ENCODE measurements at places on chromosomes 16 and 17.

DNA sequence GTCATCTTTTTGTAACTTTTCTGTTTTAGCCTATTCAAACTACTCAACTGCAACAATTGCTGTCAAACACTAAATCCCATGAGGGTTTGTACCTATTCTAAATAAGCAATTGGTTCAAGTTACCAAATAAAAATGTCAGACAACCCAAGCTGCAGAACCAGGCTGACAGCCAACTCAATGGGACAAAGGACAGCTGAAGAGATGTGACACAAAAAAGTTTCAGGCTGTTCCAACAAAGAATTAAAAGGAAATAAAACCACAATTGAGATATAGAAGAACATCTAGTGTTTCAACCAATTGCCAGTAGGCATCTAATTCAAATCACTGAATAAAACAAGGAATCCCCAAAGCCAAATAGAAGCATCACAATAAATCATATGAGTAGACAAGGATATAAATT lies 49.3 kb downstream of the GRB7 start:
- peaks cover 26% of the 10 kb centered on the region for H3K27me3 ChIP-seq
- no peak overlapping the region for H3K4me3 ChIP-seq
- DNase-seq, result no peak

- H3K36me3 ChIP-seq, result no peaks in the 10 kb centered on the region
- no peaks in the 10 kb centered on the region for H3K27me3 ChIP-seq
- no peaks in the 10 kb centered on the region for H3K4me1 ChIP-seq
- no peak overlapping the region for H3K4me3 ChIP-seq
- peak; percentile 39 for DNase-seq
Observed at GRCh38 chr16:7025616-7026190, 306.9 kb upstream of the RBFOX1 start.

- no peak overlapping the region for H3K4me3 ChIP-seq
- H3K27ac ChIP-seq, result no peak overlapping the region
- no peaks in the 10 kb centered on the region for H3K27me3 ChIP-seq
- DNase-seq, result no peak
Observed at GRCh38 chr17:55911186-55911585, 160.3 kb downstream of the PCTP start.

DNA sequence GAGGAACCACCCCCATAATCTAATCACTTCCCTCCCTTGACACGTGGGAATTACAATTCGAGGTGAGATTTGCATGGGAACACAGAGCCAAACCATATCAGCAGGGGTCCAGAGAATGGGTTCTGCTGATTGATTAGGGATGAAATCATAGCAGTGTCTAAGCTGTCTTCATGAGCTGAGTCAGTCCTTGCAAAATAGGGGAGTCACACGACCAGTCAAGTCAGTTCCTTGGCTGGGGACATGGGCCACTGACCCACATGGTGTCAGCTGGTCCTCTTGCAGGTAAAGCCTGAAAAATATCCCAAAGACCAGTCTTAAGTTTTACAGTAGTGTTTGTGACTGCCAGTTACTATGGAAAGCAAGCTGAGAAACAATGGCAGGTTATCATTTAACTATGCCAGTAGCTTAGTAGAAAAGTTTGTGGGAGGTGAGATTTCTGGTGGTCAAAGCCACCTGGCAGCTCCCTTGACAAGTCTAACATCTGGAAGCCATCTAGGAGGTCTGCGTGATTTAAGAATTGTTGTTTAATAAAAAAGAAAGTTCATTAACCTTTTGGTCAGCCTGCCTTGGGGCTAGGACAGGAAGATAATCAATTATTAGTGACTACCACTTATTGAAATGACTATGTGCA lies 15.7 kb upstream of the ATF7IP2 start:
- H3K4me3 ChIP-seq, result no peak overlapping the region
- no peak for DNase-seq
- H3K36me3 ChIP-seq, result no peaks in the 10 kb centered on the region
- peaks cover under 1% of the 10 kb centered on the region for H3K27me3 ChIP-seq
- no peaks in the 10 kb centered on the region for H3K4me1 ChIP-seq

- no peak overlapping the region for H3K27ac ChIP-seq
- H3K27me3 ChIP-seq, result no peaks in the 10 kb centered on the region
- H3K4me1 ChIP-seq, result no peaks in the 10 kb centered on the region
- peaks cover 98% of the 10 kb centered on the region for H3K36me3 ChIP-seq
Observed at GRCh38 chr17:42709561-42709960, 27.2 kb downstream of the CNTNAP1 start.

DNA sequence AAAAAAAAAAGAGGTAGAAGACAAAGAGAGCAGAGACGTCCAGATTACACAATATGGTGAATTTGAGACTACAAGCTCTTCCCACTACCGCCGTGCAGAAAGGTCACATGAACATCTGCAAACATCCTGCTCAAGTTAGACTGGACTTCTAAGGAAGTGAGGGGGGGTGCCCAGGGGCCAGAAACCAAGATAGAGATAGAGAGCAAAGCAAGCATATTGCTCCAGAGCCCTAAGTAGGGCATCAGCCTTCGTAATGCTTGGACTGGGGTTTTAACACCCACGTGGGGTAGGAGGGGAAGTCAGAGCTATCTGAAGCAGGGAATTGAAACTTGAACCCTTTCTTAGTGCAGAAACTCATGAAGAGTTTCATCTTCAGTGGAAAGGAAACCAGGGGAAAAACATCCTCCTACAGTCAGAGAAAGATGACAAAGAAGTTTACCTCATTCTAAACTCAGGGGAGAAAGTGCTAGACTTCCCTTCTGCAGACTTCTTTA lies 8.7 kb downstream of the CLEC19A start:
- peak; percentile 81 for DNase-seq
- peaks cover 3% of the 10 kb centered on the region for H3K27me3 ChIP-seq
- no peak overlapping the region for H3K4me3 ChIP-seq
- no peak overlapping the region for H3K27ac ChIP-seq
- no peaks in the 10 kb centered on the region for H3K4me1 ChIP-seq

DNA sequence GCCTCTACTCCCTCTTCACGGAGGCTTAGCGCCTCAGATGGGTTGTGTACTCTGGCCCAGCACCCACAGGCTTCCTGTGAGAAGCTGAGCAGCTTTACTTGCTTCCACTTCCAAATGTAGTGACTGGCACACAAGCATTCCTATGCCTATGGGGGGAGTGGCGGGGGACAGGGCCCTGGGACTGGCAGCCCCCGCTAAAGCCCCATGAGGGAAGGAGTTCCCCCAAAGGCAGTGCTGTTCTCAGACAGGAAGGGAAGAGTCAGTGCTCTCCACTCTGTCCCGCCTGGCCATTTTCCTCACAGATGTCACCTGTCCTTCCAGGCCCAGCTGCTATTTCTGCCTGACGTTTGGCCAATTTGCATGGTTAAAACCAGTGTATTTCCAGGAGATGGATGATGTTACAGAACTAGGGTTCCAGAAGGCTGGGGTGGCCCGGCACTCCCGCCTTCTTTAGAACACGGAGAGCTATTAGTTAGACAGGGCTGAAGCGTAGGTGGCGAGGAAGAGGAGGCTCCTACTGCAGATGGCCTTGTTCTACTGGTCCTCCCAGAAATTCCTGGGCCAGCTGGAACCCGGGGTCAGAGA lies 83.9 kb upstream of the FBXO47 start:
- no peak for DNase-seq
- no peak overlapping the region for H3K4me3 ChIP-seq
- no peaks in the 10 kb centered on the region for H3K4me1 ChIP-seq
- no peaks in the 10 kb centered on the region for H3K36me3 ChIP-seq
- H3K27ac ChIP-seq, result no peak overlapping the region

GRCh38 chr17:40130352-40131042 lies 8.7 kb downstream of the MSL1 start:
- no peak overlapping the region for H3K27ac ChIP-seq
- no peaks in the 10 kb centered on the region for H3K27me3 ChIP-seq
- no peaks in the 10 kb centered on the region for H3K4me1 ChIP-seq
- H3K36me3 ChIP-seq, result peaks cover 90% of the 10 kb centered on the region

DNA sequence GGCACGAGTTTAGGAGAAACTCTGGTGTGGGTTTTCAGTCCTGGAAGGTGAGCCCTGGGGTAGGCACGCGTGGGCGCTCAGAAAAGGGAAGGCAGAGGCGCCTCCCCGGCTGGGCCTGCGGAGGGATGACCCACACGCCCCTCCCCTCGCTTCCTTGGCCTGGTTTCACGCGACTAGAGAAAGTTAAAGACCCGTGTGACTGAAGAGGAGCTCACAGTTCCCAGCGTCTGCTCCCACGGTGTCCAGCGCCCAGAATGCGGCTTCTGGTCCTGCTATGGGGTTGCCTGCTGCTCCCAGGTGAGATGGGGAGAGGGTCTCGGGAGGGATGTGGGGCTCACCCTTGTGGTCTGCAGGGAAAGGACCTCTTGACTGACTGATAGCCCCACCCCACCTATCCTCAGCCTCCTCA lies at the start of gene CD300LG:
Gene CD300LG, plus strand, starts transcription at position 214 of the 409 bp plus-strand sequence. Its CDS starts 41 bp downstream, at position 255.
- no peak within 1 kb of the TSS for H3K4me3 ChIP-seq
- H3K36me3 ChIP-seq, result no peaks in the 10 kb centered on the region
- H3K27ac ChIP-seq, result no peak within 1 kb of the TSS
- DNase-seq, result no peak

DNA sequence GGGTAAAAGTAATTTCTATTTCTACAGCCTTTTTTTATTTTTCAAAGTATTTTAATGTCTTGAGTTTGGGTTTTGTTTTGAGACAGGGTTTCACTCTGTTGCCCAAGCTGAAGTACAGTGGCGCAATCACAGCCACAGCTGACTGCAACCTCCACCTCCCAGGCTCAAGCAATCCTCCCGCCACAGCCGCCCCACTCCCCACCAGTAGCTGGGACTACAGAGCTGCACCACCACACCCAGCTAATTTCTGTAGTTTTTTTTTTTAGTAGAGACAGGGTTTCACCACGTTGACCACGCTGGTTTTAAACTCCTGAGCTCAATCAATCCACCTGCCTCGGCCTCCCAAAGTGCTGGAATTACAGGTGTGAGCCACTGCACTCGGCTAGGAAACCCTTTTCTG lies 44.0 kb downstream of the TUBD1 start:
- peaks cover 47% of the 10 kb centered on the region for H3K4me1 ChIP-seq
- no peak overlapping the region for H3K4me3 ChIP-seq
- no peaks in the 10 kb centered on the region for H3K27me3 ChIP-seq
- H3K27ac ChIP-seq, result peak overlapping the region; percentile 89
- H3K36me3 ChIP-seq, result no peaks in the 10 kb centered on the region
- peak; percentile 86 for DNase-seq

- no peak for DNase-seq
- H3K4me1 ChIP-seq, result no peaks in the 10 kb centered on the region
- no peaks in the 10 kb centered on the region for H3K36me3 ChIP-seq
- no peaks in the 10 kb centered on the region for H3K27me3 ChIP-seq
Observed at GRCh38 chr16:19203374-19203966, 35.4 kb downstream of the SYT17 start.

DNA sequence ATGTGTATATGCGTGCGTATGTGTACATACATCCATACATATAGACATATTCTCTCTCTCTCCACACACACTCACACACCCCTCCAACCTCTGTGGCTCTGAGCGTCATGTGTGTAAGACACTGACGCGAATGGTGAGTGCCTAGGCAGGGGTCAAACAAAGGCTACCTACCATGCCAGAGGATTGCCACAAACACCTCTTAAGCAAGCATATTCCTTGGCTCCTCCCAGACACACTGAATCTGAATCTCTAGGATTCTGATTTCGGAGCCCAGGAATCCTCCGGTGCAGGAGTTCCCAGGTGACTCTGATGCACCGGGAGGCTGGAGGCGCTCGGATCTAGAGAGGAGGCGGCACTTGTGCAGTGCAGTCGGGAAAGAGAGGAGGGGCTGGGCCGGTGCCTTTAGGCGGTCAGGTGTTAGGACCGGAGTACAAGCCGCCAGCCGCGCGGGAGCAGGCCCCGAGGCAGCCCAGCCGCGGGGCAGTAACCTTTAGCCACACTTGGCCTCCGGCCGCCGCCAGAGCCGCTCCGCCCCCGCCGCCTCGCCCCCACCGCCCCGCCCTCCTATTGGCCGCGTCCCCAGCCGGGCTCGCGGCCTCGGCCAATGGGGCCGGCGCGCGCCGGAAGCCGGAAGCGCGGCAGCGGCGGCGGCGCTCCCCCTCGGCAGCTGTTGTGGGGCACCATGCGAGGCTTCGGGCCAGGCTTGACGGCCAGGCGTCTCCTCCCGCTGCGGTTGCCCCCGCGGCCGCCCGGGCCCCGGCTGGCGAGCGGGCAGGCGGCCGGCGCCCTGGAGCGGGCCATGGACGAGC lies at the start of gene MLYCD:
Gene MLYCD, plus strand, starts transcription at position 653 of the 809 bp plus-strand sequence. Its CDS starts 30 bp downstream, at position 683.
- H3K4me3 ChIP-seq, result peak within 1 kb of the TSS; percentile 79
- H3K27me3 ChIP-seq, result no peaks in the 10 kb centered on the region
- H3K27ac ChIP-seq, result peak within 1 kb of the TSS; percentile 90

GRCh38 chr16:53090591-53091411 lies 36.0 kb downstream of the CHD9 start:
- peak; percentile 99 for DNase-seq
- H3K27ac ChIP-seq, result peak overlapping the region; percentile 86
- H3K4me3 ChIP-seq, result peak overlapping the region; percentile 16
- H3K36me3 ChIP-seq, result no peaks in the 10 kb centered on the region
- no peaks in the 10 kb centered on the region for H3K4me1 ChIP-seq

DNA sequence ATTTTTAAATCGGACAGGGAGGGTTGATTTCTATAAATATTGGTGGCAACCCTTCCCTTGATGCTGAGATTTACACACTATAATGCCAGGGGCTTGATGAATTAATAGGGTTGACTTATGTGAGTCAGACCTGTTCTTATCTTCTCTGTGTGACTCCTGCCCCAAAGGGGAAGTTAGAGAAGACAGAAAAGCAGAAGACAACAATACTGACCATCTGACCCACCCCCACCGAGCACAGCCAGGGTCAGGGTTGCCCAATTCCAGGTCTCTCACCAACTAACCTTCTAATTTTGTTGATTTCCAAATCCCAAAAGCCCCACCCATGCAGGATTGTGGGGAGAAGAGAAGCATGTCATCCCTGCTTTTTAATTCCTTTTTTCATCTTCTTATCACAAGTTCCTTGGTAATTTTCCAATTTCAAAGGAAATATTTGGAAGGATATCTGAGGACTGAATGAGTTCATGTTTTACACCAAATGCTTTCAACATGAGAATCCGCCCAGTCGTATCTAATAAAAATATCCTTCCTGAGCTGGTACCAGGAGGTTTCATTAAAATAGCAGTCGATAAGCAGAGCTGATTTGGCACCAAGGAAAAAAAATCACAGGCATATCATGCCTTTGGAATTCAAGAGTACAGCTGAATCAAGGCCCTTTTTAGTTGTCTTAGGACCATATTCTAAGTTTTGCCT lies 603.4 kb upstream of the CDH11 start:
- no peak for DNase-seq
- no peak overlapping the region for H3K4me3 ChIP-seq
- no peaks in the 10 kb centered on the region for H3K36me3 ChIP-seq
- no peaks in the 10 kb centered on the region for H3K4me1 ChIP-seq

- no peaks in the 10 kb centered on the region for H3K4me1 ChIP-seq
- no peak overlapping the region for H3K4me3 ChIP-seq
- H3K36me3 ChIP-seq, result peaks cover 69% of the 10 kb centered on the region
Observed at GRCh38 chr16:24781256-24781655, 51.8 kb downstream of the TNRC6A start.

- no peak for DNase-seq
- H3K36me3 ChIP-seq, result no peaks in the 10 kb centered on the region
- H3K4me3 ChIP-seq, result no peak overlapping the region
- H3K4me1 ChIP-seq, result no peaks in the 10 kb centered on the region
Observed at GRCh38 chr17:32298298-32298697, 32.7 kb downstream of the RHBDL3 start.

DNA sequence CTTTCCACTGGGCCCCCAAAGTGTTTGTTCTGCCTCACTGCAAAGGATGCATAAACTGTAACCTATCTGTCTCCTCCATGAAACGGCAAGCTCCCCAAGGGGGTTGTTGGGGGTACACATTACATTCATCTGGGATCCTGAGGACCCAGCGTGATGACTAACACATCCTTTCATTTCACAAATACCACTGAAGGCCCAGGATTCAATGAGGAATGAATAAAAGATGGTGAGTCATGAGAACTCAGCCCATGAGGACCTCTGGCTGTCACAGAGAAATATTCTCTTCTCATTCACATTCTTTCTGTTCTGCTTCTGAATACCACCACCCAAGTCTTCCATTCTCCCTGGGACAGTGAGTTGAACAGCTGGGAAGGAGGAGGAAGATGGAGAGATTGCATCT lies 149.8 kb downstream of the RBFOX3 start:
- DNase-seq, result no peak
- H3K4me3 ChIP-seq, result no peak overlapping the region
- H3K4me1 ChIP-seq, result no peaks in the 10 kb centered on the region
- H3K27ac ChIP-seq, result no peak overlapping the region
- no peaks in the 10 kb centered on the region for H3K36me3 ChIP-seq

Measured in tibial artery (tissue), 4 donors.